ENCODE measurements at places on chromosomes 3 and 15. TPM values are rescaled to one million over a fixed set of nuclear protein-coding genes. Genes with fewer than 3 reads are reported as not detected.

GRCh38 chr15:47388299-47388698, 329.0 kb upstream of the SEMA6D start:
- H3K36me3 ChIP-seq, result no peaks in the 10 kb centered on the region
- H3K4me3 ChIP-seq, result no peak overlapping the region
- DNase-seq, result no peak
- H3K27me3 ChIP-seq, result no peaks in the 10 kb centered on the region

- H3K27ac ChIP-seq, result no peak overlapping the region
- H3K4me1 ChIP-seq, result peaks cover 14% of the 10 kb centered on the region
- H3K36me3 ChIP-seq, result no peaks in the 10 kb centered on the region
- H3K27me3 ChIP-seq, result peaks cover 2% of the 10 kb centered on the region
- DNase-seq, result no peak
These were observed 129.1 kb upstream of the SMAD3 start for GRCh38 chr15:66936109-66936860.

- H3K4me1 ChIP-seq, result peaks cover 75% of the 10 kb centered on the region
- no peak overlapping the region for H3K4me3 ChIP-seq
- no peaks in the 10 kb centered on the region for H3K27me3 ChIP-seq
- no peak for DNase-seq
- H3K36me3 ChIP-seq, result peaks cover 43% of the 10 kb centered on the region
These were observed 6.8 kb downstream of the FYCO1 start for GRCh38 chr3:45988804-45989203.

The GABRA5 gene
- not detected for total RNA-seq

The IL17RC gene
- 0.22 TPM for total RNA-seq
